ENCODE measurements at places on chromosomes 7 and 10.

- DNase-seq: no peak
These were observed 29.1 kb downstream of the TRUB1 start for GRCh38 chr10:114967071-114967470.

GRCh38 chr7:151436446-151437158 lies 3.3 kb downstream of the CRYGN start:
- DNase-seq: no peak

DNA sequence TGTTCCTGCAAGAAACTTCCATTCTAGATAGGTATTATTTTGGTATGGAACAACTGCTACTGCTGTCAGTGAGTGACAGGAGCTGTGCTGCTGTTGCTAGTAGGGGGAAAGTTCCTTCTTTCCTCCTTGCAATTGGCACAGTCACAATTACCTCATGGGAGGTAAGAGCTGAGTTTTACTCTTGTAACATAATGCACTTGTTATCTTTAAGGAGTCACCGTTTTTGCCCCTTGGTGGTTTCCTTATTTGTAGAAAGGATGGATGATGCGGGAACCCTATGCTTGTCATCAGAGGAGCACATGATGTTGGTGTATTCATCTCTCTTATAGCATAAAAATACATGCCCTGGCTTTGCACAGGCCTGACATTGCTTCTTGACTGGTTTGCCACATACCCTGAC lies 234.7 kb upstream of the NPY start:
- DNase-seq: no peak

GRCh38 chr7:124887247-124887646 lies 42.4 kb downstream of the POT1 start:
- DNase-seq: no peak

- no peak for DNase-seq
These were observed 121.2 kb downstream of the GLI3 start for GRCh38 chr7:42115795-42116194.

- no peak for DNase-seq
These were observed 45.7 kb downstream of the VTI1A start for GRCh38 chr10:112492736-112493135.

GRCh38 chr10:122185643-122186042 lies 85.5 kb upstream of the BTBD16 start:
- DNase-seq: no peak

GRCh38 chr10:68955832-68956532 lies at the start of gene DDX21:
Gene DDX21, plus strand, starts transcription at chr10:68956170. Its CDS starts 56 bp downstream, at chr10:68956226.
- peak; percentile 67 for DNase-seq

DNA sequence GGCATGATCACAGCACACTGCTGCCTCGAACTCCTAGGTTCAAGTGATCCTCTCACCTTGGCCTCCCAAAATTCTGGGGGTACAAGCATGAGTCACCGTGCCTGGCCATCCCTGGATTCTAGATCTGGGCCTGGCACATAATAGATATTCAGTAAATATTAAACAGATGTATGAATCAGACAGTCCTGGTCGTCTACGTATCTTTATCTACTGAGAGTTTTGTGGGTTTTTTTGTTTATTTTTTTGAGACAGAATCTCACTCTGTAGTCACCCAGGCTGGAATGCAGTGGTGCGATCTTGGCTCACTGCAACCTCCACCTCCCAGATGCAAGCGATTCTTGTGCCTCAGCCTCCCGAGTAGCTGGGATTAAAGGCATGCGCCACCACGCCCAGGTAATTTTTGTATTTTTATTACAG lies 24.3 kb upstream of the ITGB1 start:
- no peak for DNase-seq

GRCh38 chr10:11439523-11440053 lies 171.9 kb downstream of the USP6NL start:
- no peak for DNase-seq

GRCh38 chr10:8173866-8174243 lies 119.4 kb downstream of the GATA3 start:
- no peak for DNase-seq

- DNase-seq: no peak
These were observed 963.3 kb downstream of the LRMDA start for GRCh38 chr10:76394707-76395042.

DNA sequence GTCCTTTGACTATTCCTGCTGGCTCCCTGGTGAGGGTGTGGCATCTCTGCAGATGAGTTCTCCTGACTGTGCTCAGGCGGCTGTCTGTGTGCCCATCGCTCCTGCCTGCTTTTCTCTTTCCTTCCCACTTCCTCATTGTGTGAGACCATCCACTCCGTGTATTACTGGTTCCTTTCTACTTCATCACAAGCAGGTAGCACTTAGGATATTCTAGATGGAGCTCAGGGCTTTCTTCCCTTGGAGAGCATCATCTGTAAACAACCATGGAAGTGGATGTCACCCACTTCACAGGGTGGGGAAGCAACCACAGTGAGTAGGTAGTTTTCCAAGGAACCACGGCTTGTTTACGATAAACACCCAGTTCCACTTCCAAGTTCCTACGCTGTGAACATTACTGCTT lies 15.7 kb downstream of the DNAJB6 start:
- DNase-seq: no peak

DNA sequence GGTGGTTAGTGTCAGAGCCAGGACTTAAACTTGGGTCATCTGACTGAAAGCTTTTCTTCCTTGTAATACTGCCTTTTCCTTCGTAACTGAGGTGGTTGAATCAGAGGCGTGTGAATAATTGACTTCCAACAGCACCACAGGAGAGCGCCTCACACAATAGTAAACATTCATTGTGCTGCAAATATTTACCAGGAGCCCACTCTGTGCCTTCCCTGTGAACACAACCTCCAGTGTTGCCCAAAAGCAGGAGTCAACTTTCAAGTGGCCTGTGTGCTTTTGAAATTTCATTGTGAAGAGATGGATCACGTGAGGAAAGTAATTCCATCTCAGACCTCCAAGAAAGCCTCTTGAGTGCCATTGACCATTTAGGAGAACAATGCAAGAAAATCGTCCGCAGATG lies 60.2 kb downstream of the ADRA2A start:
- DNase-seq: no peak

DNA sequence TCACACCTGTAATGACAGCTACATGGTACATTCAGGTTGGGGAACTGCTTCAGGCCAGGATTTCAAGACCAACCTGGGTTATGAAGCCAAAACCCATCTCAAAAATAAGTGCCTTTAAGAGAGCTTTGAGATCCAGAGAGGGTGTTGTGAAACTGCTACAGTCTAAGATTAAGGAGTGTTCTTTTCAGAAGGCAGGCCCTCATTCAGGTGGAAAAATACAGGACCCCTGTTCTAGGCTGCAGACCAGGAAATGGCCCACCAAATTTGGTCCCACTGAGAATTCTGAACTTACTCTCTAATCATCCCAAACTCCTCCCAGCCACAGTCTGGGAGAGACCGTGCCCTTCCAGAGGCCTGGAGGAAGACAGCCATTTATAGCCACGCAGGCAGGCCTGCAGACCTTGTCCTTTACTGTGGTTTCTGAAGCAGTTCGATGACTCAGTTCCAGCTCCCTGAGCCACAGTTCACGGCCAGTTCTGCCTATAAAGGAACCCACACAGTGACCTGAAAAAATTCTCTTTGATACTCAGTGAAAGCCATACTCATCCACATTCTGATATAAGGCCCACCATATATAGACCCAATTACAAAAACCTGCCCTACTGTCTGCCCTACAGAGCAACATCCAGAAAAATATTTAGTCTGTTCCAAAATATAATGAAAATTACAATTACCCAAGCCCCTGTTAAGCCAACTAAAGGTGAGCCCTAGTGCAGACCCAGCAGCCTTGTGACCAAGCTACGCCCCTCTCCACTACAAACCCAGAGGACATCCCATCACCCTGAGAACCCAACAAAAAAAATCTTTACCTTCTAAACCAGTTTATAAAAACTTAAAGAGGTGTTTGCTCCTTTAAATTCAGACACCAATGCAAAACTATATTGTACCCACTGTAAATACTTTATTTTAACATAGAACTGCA lies 21.2 kb downstream of the ZNF680 start:
- no peak for DNase-seq

DNA sequence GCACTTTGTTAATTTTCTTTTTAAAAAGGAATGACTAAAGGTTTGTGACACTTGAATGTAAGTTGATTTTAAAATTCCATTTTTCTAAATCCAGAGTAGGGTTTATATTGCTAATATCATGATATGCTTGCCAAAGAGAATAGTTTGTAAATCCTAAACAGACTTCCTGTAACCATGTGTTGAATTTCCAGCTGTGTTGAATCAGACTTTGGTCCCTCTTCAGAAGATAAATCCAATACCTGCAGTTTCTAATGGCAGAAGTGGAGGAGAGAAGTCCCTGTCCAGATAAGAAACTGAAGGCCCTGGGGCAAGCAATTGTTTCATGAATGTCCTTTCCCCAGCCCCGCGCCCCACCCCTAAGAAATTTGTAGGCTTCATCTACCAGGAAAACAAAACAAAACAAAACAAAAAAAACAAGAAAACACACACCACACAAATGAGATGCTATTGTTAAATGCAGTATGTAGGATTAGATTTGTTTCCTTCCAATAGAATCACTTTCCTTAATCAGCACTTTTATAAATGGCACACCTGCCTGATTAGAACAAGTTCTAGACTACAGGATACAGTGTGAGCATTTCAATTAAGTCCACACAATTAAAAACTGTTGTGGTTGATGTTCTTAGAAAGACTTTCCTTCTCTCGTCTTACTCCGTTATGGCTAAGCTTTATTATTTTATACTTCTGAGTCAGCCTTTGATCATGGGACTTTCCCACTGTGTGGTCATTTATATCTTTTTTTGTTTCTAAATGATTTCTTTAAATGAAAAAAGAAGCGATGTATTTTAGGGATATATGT lies 122.8 kb downstream of the KAT6B start:
- no peak for DNase-seq

- no peak for DNase-seq
These were observed 65.1 kb upstream of the CYP26C1 start for GRCh38 chr10:92995509-92995908.

DNA sequence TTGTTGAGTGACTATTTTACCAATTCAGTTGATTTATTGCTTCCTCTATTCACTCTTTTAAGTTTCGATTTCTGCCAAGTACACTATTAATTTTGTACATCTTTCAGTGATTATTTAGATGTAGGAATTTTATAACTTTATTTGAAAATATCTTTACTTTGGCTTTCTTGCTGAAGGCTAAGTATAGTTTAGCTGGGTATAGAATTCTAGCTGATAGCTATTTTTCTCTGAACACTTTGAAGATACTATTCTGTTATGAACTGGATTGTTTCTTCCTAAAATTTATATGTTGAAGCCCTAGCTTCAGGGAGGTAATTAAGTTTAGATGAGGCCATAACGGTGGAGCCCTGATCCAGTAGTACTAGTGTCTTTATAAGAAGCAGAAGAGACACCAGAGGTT lies 141.1 kb downstream of the LRMDA start:
- no peak for DNase-seq

DNA sequence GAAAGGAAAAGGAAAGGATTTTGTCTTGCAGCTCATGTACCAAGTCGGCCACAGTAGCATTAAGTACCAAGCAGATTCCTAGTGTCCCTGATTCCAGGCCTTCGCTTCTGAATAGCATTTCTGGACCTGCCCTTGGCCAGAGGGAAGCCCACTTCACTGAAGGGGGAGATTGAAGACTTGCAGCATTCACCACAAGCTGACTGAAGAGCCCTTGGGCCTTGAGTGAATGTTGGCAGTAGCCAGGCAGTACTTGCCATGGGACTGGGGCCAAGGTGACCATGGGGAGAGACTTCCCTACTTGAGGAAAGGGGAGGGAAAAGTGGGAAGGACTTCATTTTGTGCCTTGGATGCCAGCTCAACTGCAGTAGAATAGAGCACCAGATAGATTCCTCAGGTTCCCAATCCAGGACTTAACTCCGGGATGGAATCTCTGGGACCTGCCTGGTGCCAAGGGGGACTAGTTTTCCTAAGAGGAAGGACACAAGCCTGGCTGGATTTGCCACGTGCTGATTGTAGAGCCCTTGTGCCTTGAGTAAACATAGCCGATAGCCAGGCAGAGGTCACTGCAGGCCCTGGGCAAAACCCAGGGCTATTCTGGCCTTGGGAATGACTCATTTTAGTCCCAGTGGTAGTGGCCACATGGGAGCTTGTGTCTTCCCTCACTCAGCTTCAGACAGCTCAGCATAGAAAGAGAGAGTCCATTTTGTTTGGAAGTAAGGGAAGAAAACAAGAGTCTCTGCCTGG lies 141.7 kb upstream of the KCND2 start:
- no peak for DNase-seq

- DNase-seq: no peak
These were observed 215.8 kb downstream of the ZMYND11 start for GRCh38 chr10:350981-351501.

- DNase-seq: no peak
These were observed 82.0 kb downstream of the GLRX3 start for GRCh38 chr10:130218181-130218641.

DNA sequence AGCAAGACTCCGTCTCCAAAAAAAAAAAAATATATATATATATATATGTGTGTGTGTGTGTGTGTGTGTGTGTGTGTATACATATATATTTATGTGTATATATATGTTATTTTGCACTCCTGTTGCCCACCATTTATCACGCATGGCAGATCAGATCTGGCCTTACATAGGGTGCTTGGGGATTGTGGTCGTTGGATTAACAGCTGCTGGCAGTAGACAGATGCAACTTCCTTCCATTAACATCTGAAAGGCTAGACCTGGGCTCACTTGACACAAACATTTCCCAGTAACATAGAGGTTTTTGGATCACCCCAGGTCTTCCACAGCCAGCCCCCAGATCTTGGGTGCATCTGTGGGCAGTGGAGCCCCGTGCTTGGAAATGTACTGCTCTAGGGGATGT lies 40.8 kb upstream of the DLD start:
- no peak for DNase-seq

DNA sequence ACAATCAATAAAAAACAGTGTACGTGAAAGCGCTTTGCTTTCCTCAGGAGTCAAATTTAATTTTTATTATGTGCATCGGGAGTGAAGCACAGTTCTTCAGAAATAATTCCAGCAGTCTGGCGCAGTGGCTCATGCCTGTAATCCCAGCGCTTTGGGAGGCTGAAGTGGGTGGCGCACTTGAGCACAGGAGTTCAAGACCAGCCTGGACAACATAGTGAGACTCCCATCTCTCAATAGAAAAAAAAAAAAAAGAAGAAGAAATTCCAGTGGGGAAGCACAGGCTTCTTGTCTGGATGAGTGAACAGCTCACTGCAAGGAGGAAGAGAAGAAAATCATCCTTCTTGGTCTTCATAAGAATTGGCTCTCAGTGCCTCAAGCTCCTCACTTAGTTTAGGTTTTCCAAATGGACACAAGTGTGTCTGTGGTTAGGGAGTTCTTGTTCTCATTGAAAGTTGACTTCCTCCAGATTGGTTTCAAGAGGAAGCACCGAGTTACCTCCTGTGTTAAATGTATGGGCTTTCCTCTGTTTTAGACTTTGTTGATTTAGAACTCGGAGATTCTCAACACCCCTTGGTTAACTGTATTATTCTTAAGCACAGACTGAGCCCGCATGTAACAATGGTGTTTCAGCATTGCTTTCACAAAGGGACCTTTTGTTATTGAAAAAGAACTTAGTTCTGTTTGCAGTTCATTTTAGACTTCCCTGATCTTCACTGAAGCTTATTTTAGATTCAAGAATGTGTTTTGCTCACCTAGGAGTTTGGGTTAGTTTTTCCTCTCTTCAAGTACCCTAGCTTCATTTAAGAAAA lies 28.0 kb downstream of the LMTK2 start:
- no peak for DNase-seq

All from bone marrow (tissue), 2 donors.